Activated T-cell treated with anti-CD3 and anti-CD28 coated beads for 24 hours (primary cell): ENCODE measurements at places on chromosomes 2 and 18.

- no peak for DNase-seq
Measured at GRCh38 chr2:100852447-100852846, 32.5 kb downstream of the NPAS2 start.

GRCh38 chr18:50548160-50548559, 11.7 kb upstream of the MAPK4 start:
- DNase-seq: no peak

GRCh38 chr18:44857744-44858491, 177.2 kb downstream of the SETBP1 start:
- no peak for DNase-seq

DNA sequence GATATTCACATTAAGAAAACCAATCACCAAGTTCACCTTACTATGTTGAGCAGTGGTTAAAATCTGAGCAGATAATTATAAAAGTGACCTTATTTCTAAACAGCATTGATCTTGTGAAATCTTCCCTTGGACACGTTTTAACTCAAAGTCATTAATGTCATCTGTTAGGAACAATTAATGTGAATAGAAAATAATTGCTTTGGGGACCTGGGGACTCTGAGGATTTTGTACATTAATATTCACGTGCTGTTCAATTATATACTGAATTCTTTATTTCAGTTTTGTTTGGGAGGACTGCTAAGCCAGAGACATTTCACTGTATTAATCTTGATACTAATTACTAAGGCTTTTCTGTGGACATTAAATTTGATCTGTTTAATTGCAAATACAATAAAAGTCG, 127.1 kb upstream of the LYPD1 start:
- DNase-seq: no peak

DNA sequence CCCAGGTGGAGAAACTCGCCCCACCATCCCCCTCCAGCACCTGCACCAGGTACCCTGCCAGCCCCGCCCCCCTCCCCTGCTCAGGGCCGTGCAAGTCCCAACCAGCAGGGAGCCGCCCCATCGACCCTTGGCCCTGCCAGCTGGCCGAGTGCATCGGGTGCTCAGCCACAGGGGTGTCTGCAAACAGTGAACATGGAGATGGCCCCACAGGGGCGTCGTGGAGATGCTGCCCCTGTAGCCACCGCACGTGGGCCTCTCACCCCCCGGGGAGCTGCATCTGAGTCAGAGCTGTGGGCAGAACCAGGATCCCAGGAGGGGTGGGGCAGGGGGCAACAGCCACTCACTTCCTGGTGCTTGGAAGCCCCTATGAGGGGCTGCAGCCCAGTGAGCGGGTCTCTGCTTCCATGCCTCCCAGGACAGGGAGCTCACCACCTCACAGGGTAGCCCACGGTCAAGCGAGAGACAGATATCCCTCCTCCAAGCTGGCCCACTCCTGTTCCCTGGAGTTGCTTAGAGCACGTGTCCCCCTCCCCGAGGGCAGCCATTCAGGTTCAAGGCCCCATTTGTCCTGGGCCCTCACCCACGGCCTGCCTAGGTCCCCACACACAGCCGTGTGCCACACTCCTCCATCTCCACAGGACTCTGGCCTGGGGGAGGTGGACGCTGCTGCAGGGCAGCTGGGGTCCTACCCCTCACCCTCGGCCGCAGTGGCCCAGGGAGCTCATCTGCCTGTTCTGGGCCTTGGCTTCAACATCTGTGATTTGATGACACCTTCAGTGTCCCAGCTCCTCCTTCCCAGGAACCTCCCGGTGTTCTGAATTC, 1.1 kb upstream of the MAB21L4 start:
- no peak for DNase-seq

DNA sequence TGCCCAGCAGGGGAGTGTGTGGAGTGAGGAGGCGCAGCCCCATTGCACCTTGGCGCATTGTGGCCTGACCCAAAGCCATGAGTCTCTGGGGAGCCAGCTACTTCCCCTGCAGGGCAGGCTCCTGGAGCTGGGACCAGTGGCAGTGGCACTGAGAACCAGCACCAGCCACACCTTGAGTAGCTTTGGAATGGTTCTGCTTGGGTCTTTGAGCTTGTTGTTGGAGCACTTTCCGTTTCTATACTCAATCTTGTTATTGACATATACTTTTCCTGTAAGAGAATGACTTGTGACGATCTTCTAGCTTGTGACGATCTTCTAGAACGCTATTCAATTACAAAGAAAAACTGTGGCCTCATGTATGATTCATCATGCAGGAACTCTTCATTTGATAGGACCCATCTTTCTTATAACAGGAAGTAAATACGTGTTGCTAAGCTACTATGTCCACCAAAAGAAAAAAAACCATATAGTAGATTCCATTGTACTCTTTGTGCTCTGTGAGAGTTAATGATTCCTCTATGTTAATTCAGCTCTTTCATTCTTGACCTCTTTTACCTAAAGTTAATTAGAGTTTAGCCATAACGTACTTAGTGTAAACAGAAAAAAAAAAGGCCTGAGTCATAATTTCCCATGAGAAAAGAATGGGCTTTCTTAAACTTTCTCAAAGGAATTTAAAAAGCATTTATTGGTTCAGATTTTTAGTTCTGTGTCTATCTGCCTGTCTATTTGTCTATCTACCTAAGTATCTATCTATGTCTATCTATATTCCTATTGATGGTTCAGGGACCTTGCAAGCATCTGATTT, 113.1 kb downstream of the GATA6 start:
- peak; percentile 1 for DNase-seq

DNA sequence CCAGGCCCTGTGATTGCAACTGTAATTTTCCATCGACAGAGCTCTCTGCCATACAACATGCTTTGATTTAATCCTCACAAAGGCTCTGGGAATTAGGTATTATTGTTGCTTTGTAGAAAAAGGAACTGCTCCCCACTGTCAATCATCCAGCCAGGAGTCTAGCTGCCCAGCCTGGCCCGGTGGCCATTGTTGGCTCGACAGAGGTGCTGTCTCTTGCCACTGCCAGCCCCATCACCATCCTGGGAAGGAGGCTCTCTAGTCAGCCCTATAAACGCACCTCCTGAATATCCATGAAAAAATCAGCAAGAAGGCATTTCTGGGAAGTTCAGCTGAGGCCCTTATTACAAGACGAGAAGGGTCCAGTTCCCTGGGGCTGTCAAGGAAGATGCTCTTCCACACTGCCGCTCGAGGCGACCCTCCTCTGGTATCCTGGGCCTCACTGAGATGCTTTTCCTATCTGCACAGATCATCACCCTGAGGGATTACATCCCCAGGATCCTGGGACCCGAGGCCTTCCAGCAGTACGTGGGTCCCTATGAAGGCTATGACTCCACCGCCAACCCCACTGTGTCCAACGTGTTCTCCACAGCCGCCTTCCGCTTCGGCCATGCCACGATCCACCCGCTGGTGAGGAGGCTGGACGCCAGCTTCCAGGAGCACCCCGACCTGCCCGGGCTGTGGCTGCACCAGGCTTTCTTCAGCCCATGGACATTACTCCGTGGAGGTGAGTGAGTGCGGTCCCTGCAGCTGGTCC, 71.0 kb downstream of the TPO start:
- DNase-seq: no peak

DNA sequence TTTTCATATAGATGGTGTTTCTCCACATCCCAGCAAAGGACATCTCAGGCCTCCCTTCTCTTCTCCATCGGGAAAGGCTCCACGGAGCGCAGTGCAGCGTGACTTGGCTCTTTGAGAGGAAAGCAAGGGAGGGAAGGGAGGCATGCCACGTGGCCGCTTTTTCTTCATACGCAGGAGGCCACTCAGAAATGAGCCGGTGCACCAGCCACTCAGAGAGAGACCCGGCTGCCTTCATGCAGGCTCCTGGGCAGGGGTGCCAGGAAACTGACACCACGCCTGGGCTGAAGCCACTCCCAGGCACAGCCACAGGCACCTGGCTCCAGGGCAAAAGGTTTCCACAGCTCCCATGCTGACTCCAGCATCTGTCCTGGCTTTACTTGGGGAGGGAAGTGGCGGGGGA, 11.1 kb upstream of the LOXHD1 start:
- no peak for DNase-seq

GRCh38 chr2:96556441-96557330, 20.1 kb downstream of the ARID5A start:
- DNase-seq: peak; percentile 50

DNA sequence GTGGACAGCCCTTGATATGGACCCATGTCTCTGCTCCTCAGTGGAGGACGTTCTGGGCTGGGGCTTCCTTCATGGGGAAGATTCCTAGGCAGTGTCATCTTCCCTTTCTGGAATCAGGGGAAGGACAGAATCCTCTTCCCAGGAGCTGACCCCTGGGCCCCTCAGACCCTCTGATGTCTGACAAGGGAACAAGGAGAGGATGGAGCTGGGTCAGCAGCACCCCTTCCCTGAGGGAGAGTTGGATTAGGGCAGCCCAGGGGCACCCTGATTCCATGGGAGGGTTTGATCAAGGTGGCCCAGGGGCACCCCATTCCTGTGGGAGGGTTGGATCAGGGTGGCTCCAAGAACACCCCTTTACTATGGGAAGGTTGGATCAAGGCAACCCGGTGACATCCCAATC, 86.5 kb downstream of the ACKR3 start:
- no peak for DNase-seq

GRCh38 chr2:123380370-123380935, 644.6 kb upstream of the CNTNAP5 start:
- no peak for DNase-seq

DNA sequence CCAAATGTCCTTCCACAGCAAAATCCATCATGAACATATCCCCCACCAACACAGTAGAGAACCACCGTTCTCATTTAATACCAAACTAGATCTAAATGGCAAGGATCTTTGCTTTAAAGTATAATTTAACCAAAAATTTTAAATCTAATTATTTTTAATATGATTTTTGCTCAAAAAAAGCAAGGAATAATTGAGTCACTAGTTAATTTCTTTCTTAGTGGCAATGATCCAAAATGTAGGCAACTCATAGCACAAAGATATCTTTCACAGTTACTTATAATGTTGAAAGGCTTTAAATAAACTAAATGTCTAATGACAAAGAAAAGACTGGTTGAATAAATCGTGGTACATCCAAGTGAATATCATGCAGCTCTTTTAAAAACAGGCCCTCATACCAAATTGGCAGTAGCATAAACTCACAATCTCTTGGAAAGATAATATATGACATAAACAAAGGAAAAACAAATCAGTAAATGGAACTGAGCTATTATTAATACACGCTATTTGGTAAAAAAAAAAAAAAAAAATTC, 20.3 kb downstream of the PTPN2 start:
- no peak for DNase-seq

GRCh38 chr2:232327105-232328031, 51.2 kb upstream of the ALPP start:
- peak; percentile 74 for DNase-seq

DNA sequence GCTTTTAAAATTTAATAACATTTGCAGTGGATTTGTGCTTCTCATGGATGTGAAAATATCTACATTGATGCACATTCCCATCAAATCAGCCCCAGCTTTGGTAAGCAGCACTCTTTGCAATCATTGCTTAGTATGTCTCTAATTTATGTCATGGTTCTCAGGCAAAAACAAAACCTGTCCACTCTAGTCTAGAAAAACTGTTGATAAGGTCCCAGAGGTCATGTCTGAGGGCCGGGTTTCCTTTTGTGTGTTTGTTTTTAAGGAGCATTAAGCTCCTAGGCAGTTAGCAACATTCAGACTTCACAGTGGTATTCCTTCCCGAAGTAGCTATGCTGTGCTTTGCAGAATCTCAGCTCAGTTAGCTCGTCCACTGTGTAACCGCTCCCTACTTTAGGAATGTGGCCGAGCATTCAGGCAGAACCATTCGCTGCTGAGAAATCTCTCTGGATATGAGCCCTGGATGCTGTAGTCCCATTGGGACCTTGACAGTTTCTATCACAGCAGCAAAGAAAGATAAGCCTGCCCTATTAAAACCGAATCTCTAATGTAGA, 4.0 kb downstream of the DIPK1C start:
- no peak for DNase-seq

DNA sequence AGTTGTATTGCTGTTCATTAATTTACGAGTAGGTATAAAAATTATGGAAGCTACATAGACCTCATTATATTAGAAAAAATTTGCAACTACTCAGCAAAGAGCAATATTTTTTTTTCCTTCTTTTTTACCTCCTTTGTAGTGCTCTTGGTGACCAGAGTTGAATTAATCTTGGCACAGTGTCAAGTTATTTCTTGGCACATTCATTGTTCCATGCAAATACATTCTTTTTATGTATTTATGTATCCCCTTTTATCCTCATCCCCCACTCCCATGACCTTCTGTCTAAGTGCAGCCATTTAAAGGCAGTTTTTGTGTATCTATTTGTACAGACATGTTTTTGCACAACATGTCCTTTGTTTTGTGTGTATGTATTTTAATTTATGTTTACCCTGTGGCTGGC, 224.5 kb downstream of the CCDC102B start:
- no peak for DNase-seq

DNA sequence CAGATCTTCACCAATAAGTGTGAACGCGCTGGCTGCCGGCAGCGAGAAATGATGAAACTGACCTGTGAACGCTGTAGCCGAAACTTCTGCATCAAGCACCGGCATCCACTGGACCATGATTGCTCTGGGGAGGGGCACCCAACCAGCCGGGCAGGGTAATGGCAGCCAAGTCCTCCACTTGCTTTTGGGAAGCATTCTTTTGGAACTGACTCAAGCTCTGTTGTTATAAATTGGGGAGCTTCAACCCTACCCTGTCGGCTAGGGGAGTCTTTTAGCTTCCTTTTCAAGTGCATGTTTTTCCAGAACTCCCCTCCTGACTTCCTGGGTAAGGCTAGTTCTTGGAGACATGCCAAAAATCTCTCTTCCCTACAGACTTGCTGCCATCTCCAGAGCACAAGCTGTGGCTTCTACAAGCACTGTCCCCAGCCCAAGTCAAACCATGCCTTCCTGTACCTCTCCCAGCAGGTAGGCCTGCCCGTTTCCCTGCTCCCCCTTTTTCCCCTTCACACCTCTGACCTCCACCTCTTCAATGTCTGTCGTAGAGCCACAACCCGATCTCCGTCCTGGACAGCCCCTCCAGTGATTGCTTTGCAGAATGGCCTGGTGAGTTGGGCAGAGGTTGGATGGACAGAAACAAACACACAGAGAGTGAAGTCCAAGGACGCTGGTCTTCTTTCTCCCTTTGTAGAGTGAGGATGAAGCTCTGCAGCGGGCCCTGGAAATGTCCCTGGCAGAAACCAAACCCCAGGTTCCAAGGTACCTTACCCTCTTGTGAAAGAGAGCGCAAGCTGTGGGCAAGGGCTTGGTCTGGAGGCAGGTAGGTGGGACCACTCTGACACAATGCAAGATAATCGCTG, 1.5 kb downstream of the ZFAND2B start:
- no peak for DNase-seq

DNA sequence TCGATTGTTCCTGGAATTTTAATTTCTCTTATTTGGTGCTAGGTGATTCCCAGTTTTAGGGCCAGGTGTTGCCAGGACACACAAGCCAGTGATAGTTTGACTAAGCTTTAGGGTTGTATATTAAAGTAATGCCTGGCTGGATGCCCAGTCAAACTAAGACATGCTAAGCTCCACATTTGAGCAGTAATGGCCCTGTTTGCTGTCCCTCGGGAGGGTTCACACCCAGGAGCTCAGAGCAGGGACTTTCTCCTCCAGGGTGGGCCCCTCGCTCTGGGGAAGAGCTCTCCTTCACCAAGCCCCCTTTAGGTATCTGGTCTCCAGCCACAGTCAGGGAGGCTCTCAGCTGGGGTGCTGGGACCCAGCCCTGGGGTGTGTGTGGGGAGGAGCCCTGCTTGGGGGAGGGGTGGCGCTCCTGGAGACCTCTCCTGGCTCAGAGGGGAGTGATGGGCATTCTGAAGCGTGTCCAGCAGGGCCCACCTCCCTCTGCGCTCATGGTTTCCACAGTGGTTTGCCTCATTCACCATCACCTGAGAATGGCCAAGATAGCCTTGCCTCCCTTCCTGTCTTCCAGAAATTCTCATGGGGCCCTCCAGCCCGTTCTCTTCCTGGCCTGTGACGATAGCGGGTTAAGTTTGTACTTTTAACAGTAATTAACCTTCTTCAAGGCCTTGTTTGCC, 31.7 kb downstream of the INPP4A start:
- DNase-seq: no peak
